ELR (cell line): ENCODE measurements at places on chromosomes 4 and X.

- DNase-seq, result peak; percentile 6
These were observed 325.9 kb downstream of the NR3C2 start for GRCh38 chr4:148116264-148116663.

- peak; percentile 38 for DNase-seq
These were observed 13.5 kb downstream of the NSUN7 start for GRCh38 chr4:40763228-40763716.

DNA sequence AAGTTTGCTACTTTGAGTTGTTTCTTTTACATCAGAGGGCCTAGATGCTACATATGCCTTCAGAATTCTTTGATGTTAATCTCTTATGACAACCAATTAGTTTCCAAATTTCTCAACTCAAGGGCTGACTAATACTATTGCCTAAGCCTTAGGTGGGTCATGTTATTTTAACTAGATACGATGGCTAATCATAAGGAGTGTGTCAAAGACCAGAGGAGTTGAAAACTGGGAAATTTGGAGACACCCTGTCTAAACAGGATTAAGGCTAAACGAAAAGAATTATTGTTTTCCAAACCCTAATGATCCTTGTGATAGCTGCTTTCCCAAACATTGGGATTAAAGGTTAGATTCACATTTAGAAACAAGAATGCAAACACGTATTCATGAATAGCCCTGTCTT, 228.5 kb downstream of the PCDH7 start:
- peak; percentile 56 for DNase-seq

DNA sequence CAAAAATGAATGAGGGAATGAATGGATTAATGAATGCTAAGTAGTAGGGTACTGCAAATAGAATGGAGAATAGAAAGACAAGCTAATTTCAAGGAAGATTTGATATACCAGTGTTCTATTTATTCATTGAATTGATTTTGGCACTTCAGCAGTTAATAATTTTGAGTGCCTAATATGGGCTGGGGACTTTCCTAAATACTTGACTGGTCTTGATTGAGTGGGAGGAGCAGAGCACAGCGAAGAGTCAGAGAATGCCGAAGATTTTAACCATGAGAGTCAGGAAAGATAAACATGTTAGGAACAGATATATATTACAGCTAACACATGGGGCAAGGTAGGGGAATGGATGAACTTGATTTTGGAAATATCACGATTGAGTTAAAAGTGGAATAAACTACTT, 10.6 kb downstream of the IL15 start:
- DNase-seq, result no peak

- DNase-seq, result no peak
These were observed 28.4 kb downstream of the CTBP1 start for GRCh38 chr4:1220566-1220965.

DNA sequence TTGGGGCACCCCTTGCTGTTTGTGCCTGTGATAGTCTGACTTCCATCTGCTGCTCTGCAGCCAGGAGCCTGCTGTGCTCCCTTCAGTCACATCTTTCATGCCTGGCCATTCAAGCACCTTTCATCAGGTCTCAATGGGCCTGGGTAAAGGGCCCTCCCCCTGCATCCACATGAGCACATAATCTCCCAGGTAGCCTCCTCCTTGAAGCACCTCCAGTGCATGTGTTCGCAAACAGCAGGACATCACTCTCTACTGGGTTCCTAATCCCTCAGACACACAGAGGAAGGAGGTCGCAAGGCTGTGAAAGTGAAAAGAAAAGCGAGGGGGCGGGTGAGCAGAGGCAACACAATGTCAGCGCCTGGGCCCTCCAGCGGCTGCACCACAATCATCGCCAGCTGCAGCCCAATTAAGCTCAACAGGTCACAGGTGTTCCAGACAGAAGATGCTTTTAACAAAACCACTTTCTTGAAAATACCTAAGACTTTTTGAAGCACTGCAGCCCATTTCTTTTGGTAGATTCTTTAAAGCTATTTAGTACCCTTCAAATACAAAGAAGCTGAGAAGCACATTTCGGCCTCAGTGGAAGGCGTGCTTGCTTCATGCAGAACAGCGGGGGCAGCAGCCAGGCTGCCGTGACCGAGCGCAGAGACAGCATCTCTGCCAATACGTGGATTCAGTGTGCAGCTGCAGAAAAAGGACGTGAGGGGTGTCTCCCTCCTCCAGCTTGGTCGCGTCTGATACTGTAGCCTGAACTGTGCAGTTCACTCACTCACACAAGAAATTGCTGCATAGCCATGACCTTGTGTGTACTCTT, 92.2 kb upstream of the SPRY1 start:
- no peak for DNase-seq

- DNase-seq, result no peak
These were observed at the start of gene POF1B for GRCh38 chrX:85379174-85379907. TSS of gene POF1B (minus strand) at chrX:85379665. CDS start at chrX:85379454, 211 bp downstream.
